ENCODE measurements at places on chromosomes 2 and 18. TPM values are rescaled to one million over a fixed set of nuclear protein-coding genes. Genes with fewer than 3 reads are reported as not detected.

The DSG1 gene
- not detected for total RNA-seq

The MAL gene
- total RNA-seq, result 4.8 TPM

The GALNT5 gene
- 0.09 TPM for total RNA-seq

The TUBB8B gene
- 0.14 TPM for total RNA-seq

The DHX57 gene
- total RNA-seq, result 29.7 TPM

The FAM228A gene
- total RNA-seq, result 0.28 TPM

The SP140 gene
- 0.09 TPM for total RNA-seq

The CCDC93 gene
- 36.6 TPM for total RNA-seq

The AGXT gene
- not detected for total RNA-seq

The DUSP2 gene
- 0.98 TPM for total RNA-seq

The SULT1C2 gene
- total RNA-seq, result 0.05 TPM

The STAT1 gene
- 120 TPM for total RNA-seq

The BMP10 gene
- not detected for total RNA-seq

The TXNDC2 gene
- not detected for total RNA-seq

The IL18RAP gene
- not detected for total RNA-seq

The ANKRD23 gene
- 1.5 TPM for total RNA-seq

The SULT1C4 gene
- total RNA-seq, result 76.7 TPM

The RNU2-63P gene
- total RNA-seq, result not detected

The CDKL4 gene
- 0.51 TPM for total RNA-seq

The CXCR1 gene
- total RNA-seq, result not detected

The CPLX4 gene
- total RNA-seq, result not detected

The CAPN14 gene
- total RNA-seq, result 0.05 TPM

The BOK gene
- total RNA-seq, result 99.4 TPM

The PLEK gene
- 0.17 TPM for total RNA-seq

The NCKAP1 gene
- total RNA-seq, result 364 TPM

The RFX8 gene
- total RNA-seq, result 0.60 TPM

The UGT1A3 gene
- total RNA-seq, result not detected

The RNF125 gene
- 4.3 TPM for total RNA-seq

The GYPC gene
- total RNA-seq, result 227 TPM

The MOCOS gene
- total RNA-seq, result 0.34 TPM

The MC2R gene
- total RNA-seq, result not detected

The PLGLB2 gene
- 0.65 TPM for total RNA-seq

The CLEC4F gene
- total RNA-seq, result 0.34 TPM

The ITSN2 gene
- total RNA-seq, result 68.2 TPM

The FAM98A gene
- 74.4 TPM for total RNA-seq

The PDCL3 gene
- 20.3 TPM for total RNA-seq

The KIAA2012 gene
- total RNA-seq, result not detected

The CREG2 gene
- total RNA-seq, result 1.4 TPM

The SKA1 gene
- 18.0 TPM for total RNA-seq

The SIX2 gene
- total RNA-seq, result 0.09 TPM

The SP100 gene
- total RNA-seq, result 96.4 TPM

The BCL11A gene
- total RNA-seq, result under 0.01 TPM

The TLX2 gene
- total RNA-seq, result not detected

The EPG5 gene
- total RNA-seq, result 19.2 TPM

The CFLAR gene
- 316 TPM for total RNA-seq

The UGT1A7 gene
- total RNA-seq, result not detected

The OTOS gene
- total RNA-seq, result not detected

The CD207 gene
- not detected for total RNA-seq
